Inflammatory macrophage treated with lipopolysaccharide for 1 hour (primary cell): ENCODE measurements at places on chromosomes 5 and 9.

DNA sequence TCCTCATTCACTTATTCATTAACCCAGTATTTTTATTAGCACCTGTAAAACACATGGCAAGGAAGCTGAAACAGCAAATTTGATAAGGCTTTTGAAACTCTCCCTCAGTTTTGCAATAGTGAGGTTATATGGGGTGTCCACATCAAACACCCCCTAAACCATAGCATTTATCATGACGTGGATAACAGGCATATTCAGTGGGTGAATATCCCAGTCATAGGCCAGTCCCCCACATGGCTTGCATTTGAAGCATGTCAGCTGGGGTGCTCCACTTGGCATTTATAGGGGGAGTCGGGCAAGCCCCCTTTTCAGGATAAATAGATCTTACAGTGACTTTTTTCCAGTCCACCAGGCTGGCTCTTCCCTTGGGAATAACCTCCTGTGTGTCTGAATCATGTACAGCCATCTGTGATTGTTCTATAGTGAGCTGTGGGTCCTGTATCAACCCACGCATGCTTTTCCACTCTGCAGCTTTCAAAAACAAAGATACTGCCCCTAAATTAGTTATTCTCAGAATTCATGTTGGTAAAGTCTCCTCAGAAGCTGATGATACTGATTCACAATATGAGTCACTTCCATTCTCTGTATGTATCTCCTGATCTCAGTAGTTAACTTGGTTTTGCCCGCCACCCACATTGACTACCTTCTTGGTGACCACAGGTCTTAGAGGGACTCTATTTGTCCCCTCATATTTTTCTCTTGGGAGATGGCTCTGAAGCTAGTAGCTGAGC lies 84.4 kb upstream of the SPIN1 start:
- no peak for DNase-seq

GRCh38 chr9:95373069-95373681 lies 55.7 kb upstream of the FANCC start:
- DNase-seq: no peak

DNA sequence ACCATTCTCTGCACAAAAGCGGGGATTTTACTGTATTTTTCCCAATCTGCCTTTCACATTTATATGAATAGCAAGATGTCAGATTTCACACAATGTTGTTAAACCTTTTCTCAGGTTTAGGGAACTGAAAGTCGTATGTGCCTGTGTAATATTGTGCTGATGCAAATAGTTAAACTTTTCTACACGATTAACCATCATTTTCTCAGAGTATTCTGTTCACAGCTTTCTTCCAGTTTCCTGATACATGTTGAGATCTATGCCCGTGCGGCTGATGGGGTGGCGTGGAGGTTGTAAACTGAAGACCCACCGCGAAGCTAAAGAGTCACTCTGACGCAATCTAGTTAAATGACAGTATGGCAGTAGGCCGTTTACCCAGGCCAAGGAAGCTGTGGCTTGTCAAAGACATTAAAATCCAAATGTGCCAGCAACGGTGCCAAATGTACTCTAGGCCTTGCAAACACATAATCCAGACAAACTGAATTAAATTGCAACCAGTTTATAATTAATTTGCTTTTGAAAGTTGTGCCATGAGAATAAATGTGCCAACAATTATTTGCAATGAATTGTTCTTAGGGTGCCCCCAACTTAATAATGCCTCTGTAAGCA lies 145.7 kb downstream of the EBF1 start:
- peak; percentile 46 for DNase-seq

DNA sequence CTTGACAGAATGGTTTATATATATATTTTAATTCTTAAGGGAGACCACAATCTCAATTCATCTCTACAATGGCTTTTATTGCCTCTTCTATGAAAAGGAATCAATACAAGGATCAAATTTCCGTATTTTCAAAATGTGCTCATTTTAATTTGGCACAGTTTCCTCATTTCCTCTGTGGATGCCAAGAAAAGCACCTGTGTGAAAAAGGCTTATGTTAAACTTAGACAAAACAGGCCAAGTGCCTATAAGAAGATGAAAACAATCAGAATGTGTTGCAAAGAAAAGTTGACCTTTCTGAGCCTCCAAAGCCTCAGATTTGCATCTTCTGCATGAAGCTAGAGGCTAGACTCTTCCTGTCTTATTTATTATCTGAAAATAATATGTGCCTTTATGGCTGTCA lies 173.7 kb upstream of the SLC12A2 start:
- DNase-seq: no peak

GRCh38 chr5:15009420-15009819 lies 137.8 kb upstream of the ANKH start:
- no peak for DNase-seq

DNA sequence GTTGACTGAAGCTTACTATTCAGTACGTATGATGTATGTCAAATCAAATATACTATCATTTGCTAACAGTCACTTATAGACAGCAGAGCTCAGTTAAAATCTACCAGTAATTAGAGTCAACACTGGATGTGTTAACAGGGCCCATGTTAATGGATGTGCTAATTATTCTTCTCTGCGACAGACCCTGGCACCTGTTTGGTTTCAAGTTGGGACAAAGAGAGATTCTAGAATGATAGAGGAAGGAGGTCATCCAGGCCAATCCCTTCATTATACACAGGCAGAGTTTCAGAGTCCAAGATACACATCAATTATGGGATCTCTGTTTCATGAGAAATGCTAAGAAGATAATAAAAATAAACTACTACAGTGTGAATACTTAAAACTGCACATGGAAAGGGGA lies 615.0 kb downstream of the ZNF608 start:
- no peak for DNase-seq

DNA sequence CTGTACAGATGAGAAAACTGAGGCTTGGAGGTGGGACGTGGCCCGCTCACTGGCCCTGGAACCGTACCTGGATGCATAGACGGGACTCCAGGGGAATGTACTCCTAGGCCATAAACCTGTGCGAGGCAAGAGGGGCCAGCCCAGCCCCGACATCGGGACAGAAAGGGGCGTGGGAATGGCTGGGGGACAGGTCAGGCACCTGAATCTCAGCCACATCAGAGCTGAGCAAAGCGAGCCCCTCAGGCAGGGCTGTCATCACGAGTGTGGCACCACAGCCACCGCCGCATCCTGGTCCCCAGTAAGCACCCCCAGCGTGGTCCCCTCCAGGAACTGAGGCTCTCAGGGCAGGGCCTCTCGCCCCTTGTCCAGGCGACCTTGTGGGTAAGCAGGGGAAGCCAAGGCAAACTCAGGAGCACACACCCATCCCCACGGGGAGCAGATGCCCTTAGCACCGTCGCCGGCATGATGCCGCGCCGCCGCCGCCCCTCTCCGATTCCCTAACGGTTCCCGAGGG lies 16.5 kb downstream of the NACC2 start:
- DNase-seq: no peak

- DNase-seq: no peak
Measured at GRCh38 chr9:94140418-94140780, 56.1 kb downstream of the PTPDC1 start.

- no peak for DNase-seq
Measured at GRCh38 chr5:145218019-145218418, 617.1 kb downstream of the PRELID2 start.

- DNase-seq: no peak
Measured at GRCh38 chr9:35859990-35860339, 10.2 kb downstream of the OR13J1 start.

DNA sequence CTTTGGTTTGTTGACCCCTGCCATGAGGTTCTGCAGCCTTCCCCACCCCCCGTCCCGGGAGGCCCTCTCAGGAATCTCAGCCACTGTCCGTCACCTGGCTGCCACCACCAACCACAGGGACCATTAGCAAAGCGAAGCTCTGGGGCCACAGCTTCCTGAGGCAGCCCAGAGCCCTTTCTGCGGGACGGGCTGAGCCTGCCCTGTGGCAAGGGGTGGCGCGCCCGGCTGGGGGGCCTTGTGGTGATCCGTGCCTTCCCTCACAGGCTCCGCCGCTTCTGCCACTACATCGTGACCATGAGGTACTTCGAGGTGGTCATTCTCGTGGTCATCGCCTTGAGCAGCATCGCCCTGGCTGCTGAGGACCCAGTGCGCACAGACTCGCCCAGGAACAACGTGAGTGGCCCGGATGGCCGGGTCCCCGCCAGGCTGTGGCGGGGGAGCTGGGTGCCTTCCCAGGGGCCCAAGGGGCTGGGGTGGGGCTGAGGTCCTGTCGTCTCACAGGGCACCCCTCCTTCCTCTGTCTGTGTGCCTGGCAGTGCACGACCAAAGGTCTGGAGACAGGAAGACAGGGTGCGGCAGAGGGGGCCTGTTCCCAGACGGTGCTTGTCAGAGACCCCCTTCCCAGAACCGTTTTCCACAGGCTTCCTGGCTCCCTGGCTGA lies 169.2 kb downstream of the CACNA1B start:
- DNase-seq: no peak

- no peak for DNase-seq
Measured at GRCh38 chr9:95831810-95832209, 43.7 kb upstream of the ERCC6L2 start.

- DNase-seq: no peak
Measured at GRCh38 chr5:40033009-40033408, 608.2 kb upstream of the DAB2 start.

- DNase-seq: no peak
Measured at GRCh38 chr5:174176511-174176910, 131.0 kb downstream of the NSG2 start.

DNA sequence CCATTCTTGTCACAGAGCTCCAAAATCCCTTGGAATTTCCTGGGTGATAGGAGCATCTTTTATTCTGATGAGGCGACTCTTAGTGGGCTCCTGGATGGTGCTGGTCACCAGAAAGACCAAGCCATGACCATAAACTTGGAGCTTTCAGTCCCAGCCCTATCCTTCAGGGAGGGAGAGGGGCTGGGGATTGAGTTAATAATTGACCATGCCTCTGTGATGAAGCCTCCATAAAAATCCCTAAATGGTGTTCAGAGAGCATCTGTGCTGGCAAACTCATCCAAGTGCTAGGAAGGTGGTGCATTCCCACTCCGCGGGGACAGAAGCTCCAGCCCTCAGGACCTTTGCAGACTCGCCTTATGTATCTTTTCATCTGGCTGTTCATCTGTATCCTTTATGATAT lies 28.7 kb downstream of the MCCC2 start:
- DNase-seq: no peak

DNA sequence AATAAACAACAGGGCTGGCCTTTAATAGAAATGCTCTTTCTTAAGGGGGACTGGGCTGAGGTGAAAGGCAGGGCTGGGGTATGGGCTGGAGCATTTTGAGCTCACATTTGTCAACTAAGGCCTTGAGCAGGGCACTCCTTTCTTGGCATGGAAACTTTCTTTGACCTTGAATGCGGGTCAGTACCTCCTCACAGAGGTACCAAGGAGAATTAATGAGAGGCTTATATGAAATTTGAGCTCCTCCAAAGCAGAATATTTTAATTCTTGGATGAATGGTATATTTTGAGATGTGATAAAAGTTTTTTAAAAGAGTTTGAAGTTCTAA lies 3.1 kb downstream of the CYSTM1 start:
- no peak for DNase-seq

DNA sequence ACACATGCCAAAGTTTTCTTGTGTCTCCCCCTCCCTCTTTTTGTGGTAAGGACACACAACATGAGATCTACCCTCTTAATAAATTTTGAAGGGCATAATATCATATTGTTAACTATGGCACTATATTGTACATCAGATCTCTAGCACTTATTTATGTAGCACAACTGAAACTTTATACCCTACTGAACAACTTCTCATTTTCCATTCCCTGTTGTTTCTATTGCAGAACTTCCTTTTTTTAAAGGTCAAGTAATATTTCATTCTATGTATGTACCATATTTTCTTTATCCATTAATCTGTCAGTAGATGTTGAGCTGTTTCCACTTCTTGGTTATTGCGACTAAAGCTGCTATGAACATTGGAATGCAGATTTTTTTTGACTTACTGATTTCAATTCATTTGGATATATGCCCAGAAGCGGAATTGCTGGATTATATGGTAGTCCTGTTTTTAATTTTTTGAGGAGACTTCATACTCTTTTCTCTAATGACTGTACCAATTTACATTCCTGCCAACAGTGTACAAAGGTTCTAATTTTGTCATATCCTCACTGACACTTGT lies 305.3 kb downstream of the PRR16 start:
- no peak for DNase-seq

DNA sequence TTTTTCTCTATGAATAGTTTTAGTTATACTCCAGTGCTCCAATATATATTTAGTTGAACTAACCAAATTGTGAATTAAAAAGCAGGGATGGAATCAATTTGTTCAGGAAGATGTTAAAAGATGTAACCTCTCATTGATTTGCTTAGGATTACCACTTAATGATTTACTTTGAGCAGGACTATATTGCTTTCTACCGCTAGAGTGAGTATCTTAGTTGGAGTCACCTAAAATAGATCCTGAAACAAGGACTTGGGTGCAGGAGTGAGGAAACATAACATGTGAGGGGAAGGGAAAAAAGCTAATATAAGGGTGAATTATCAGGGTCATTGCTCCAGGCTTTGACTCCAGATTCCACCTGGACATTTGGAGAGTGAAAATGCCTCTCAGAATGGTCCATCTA lies 2277.4 kb upstream of the C9orf72 start:
- no peak for DNase-seq

GRCh38 chr9:131296906-131297500 lies 7.5 kb downstream of the PLPP7 start:
- no peak for DNase-seq

GRCh38 chr5:73188764-73189531 lies 16.0 kb downstream of the TMEM174 start:
- DNase-seq: no peak

DNA sequence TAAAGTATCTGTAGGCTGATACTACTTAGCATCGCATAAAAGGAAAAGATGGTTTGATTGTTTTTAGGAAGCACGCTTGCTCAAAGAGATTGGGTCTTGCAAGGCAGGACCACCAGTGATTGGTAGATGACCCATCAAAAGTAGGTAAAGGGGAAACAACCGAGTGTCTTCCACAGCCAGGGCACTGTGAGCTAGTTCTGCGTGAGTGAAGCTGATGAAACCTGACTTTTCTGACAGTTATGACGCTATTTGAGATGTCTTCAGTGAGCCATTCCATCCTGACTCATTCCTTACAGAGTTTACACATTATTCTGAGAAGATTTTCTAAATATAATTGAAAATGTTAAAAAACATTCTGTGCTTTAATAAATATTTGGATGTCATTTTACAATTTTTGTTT lies 49.7 kb downstream of the BASP1 start:
- DNase-seq: peak; percentile 20

DNA sequence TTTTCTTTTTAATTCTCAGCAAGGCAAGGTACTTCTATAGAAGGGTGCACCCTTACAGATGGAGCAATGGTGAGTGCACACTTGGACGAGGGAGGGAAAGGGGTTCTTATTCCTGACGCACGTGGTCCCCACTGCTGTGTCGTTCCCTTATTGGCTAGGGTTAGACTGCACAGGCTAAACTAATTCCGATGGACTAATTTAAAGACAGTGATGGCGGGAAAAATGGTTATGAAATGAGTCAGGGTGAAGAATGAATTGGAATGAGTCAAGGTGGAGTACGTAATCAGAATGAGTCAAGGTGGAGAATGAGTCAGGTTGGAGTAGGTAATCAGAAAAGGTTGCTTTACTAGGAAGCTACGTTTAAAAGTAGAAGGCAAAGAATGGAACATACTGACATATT lies 2.1 kb upstream of the HMGCS1 start:
- no peak for DNase-seq
